ENCODE measurements at places on chromosomes 2 and 18.

GRCh38 chr2:85276571-85277118 is 51.1 kb downstream of the TGOLN2 start:
- DNase-seq = no peak

DNA sequence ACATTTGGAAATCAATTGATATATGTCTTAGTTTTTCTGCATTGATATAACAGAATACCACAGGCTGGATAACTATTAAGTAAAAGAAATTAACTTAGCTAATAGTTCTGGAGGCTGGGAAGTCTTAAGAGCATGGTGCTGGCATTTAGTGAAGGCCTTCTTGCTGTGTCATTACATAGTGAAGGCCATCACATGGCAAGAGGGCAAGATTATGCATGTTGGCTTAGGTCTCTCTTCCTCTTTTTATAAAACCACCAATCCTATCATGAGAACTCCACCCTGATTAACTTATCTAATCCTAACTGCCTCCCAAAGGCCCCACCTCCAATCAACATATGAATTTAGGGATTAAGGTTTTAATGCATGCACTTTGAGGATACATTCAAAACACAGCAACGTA is 225.5 kb upstream of the VRK2 start:
- no peak for DNase-seq

DNA sequence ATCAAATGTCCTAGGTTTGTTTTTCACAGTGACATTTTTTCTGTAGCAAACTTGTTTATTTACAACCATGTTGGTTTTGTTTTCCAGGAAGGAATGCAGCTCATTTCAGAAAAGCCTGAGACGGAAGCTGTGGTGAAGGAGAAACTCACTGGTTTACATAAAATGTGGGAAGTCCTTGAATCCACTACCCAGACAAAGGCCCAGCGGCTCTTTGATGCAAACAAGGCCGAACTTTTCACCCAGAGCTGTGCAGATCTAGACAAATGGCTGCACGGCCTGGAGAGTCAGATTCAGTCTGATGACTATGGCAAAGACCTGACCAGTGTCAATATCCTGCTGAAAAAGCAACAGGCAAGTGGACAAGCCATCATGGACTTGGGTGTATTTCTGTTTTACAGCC is 79.2 kb upstream of the EML6 start:
- no peak for DNase-seq

GRCh38 chr2:154097833-154098398 is 226.2 kb downstream of the GALNT13 start:
- DNase-seq = no peak

DNA sequence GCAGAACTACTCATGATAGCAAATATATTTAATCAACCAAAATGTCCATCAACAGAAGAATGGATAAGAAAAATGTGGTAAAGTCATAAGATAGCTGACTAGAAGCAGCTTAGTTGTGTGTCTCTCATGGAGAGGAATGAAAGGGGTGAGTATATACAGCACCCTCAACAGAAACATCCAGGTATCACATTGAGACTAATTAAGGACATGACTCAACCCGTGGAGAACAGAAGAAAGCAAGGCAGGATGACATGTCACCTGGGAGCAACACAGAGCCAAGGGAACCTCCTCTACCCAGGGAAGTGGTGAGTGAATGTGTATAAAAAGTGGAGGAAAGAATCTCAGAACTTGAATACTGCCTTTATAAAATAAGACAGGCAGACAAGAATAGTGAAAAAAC is 1695.0 kb upstream of the CELF4 start:
- no peak for DNase-seq

DNA sequence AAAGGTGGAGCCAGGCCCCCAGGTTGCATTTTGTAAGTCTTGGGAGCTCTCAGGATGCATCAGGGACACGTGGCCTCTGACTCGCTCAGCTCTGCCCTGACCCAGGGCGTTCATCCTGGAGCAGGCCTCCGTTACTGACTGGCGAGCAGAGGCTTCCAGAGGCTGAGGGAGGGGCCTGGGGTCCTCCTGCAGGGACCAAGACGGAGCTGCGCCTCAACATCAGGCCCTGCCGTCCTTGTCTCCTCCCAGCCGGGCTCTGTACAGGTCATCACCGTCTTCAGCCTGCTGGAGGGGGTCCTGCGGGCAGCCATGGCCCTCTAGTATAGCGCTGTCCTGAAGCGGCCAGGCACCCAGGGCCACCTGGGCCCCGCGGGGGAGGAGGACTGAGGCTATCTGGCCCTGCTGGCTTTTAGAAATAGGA is 10.2 kb upstream of the ALPP start:
- no peak for DNase-seq

DNA sequence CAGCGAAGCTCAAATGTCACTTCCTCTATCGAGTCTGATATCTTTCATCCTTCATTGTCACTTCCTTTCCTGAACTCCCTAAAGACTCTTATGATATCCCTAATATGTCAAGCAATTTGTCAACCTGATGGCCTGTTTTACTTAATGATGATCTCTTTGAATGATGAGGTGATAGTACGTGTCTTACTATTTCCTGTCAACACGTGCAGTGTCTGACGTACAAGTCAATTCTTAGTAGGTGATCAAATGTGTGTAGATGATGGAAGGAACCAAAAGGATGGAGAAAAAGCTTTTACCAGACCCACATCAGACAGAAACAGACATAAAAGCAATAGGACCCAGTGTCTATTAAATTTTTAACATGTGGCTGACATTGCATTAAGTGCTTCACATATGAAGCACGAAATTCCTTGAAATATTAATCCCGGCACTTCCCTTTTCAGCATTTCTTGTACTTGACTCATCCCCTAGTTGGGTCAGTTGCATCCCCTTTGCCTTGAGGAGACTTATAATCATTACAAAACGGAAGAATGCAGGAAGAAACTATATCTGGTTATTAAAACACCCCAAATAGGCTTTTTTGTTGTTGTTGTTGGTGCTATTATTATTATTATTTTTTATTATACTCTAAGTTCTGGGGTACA is 108.6 kb upstream of the NYAP2 start:
- DNase-seq = no peak

- no peak for DNase-seq
Measured at GRCh38 chr18:61893309-61893970, 633 bp upstream of the RNF152 start.

- DNase-seq = no peak
Measured at GRCh38 chr2:180077295-180077906, 70.3 kb upstream of the CWC22 start.

DNA sequence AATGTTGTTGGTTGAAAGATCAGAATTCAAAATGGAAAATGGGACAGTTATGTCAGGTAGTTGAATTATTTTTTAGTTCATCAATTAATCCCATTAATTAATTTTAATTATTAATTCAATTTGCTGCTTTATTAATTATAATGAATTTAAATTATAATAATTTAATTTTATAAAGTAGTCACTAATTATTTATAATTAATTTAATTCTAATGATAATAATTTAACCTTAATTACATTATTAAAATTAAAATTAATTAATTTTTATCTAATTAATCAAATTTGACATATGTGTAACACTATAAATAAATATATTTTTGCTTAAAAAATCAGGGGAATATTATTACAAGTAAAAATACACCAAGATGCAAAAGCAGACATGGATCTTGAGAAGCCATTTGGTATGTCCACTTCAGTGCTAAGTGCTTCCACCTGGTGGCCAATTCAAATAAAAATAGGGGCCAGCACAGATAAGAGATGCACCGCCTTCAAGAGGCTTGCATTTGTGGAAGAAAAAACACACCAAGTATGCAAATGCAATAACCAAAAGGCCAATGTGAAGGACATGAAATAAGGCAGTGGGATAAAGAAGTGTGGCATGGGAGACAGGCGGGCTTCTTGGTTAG is 73.2 kb downstream of the MBP start:
- no peak for DNase-seq

GRCh38 chr2:62189196-62189595 is 6.7 kb upstream of the B3GNT2 start:
- no peak for DNase-seq

DNA sequence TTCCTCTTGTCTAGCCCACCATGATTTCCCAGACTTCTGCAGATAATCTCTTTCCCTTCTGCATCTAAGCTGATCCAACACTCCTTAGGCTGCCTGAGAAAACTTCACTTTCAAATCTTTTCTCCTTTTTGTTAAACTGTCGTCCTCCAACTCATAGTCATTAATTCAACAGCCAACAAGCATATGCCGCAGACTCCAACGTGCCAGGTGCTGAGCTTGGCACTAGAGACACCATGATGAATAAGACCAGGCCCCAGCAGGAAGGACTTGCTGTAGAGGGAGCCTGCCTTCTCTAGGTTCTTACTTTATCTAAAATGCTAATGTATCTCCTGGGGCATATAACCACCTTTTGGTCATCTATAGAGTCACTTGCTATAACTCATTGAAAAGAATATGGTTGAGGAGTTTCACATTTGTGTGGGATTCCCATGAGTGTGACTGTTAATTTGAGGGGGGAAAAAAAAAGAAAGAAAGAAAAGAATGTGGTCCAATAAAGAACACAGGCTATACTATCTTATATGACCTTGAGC is 51.0 kb downstream of the ANKRD44 start:
- no peak for DNase-seq

DNA sequence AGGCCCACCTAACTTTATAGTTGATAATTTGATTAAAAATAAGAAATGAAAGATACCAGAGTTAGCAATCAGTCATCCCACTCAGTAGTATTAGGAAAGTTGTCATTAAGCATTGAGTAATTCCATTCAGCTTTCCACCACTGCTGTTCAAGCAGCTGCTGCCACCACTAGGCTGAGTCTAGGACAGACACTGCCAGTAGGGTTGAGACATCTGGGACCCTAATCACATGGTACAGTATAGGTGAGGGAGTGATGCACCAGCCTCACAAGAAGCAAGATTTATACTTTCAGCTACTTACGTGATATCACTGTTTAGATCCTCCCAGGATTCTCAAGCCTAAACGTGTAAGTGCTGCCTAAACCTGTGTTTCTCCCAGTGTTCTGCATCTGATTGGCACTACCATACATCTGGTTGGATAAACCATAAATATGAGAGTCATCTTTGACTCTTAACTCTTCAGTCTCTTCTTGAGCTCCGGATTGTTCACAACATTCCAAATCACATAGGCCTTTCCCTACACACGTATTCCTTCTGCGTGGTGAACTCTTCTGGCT is 3.2 kb downstream of the UBXN4 start:
- no peak for DNase-seq

GRCh38 chr2:190119923-190120590 is 57.5 kb upstream of the MSTN start:
- no peak for DNase-seq

DNA sequence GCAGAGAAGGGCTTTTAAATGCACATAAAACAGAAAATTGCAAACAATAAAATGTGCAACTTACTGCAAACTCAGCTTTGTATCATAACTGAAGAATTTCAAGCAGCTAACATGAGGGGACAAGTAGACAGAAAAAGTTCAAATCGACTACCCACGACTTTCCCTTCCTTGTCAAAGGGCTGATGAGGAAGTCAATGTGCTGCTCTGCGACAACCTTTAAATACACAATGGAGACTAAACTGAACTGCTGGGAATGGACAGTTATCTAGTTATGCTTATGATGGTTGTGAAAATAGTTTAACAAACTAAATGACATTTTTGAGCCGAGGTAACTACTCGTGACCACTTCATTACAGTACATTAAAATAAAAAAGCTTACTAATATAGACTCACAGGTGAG is 84.1 kb downstream of the INO80D start:
- no peak for DNase-seq

- no peak for DNase-seq
Measured at GRCh38 chr18:39761273-39761672, 2193.8 kb upstream of the PIK3C3 start.

DNA sequence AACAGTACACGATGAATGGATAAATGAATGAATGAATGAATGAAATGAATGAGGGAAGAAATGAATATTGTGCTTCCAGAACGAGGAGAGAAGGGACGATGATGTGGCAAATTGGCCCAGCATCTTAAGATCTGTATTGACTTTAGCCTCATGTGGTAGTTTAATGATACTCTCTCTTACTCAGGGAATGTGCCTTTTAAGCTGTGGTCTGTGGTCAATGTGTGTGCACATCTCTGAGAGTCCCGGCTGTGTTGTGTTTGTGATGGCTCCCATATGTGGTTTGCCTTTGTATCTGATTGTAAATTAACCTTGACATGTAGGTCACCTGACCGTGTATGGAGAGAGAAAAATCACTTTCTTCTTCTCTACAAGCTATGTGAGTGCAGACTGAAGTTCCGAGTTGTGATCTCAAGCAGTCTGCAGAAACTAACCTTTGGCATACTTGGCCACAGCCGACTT is 91.2 kb downstream of the NEDD4L start:
- DNase-seq = no peak

- DNase-seq = no peak
Measured at GRCh38 chr2:69776886-69777785, 35.2 kb downstream of the ANXA4 start.

DNA sequence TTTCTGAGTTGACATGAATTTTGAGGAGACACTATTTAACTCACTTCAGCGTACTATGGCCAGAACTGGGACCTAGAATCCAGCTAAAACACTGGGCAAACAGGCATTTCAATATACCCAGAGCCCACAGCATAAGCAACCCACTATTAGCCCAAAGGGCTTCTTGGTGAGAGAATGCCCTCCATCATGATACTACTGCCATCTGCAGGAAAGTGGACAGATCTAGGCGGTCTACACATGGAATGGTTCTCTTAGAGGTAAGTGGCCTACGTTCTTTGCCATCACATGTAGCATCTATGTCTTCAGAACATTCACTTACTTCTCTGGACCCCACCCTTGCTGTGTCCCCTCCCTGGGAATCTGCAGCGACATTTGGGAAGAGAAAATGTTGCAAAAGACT is 181.3 kb upstream of the LINC00305 start:
- DNase-seq = no peak

GRCh38 chr2:38557981-38558380 is 44.7 kb downstream of the HNRNPLL start:
- no peak for DNase-seq

DNA sequence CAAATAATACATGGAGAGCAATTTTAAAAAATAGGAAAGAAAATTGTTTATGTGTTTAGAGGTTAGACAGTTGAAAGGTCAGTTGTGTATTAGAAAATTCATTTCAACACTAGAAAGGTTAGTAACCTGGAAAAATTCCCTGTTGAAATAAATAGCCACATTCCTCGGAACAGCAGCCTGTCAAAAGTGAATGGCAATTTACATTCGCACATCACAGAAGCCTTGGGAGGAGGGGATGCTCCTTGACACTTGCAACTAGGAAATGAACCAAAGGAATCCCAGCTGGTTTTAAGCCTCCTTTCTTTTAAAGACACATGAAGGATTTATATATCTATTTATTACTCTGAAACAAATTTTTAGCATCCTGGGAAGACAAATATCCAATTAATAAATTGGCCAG is 653.5 kb upstream of the LRRTM4 start:
- DNase-seq = no peak

DNA sequence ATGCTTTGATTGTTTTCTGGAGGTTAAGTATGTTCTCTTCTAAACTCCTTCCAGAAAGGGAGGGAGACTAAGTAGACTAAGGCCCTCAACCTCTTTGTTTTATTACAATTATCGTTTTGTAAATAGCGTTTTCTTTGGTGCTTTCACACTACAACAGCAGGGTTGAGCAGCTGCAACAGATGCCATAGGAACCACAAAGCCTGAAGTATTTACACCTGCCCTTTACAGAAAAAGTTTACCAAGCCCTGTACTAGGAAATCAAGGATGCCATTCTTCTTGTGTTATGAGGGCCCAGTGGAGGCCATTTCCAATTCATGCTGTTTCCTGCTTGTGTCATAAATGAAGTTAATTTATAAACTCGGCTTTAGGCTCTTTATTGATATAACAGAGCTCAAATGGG is 914.8 kb downstream of the DCDC2C start:
- no peak for DNase-seq

- DNase-seq = no peak
Measured at GRCh38 chr2:28901841-28902240, 7.4 kb downstream of the WDR43 start.

GRCh38 chr2:88603146-88603545 is 24.1 kb downstream of the EIF2AK3 start:
- no peak for DNase-seq

All from activated CD4-positive, CD25-positive, alpha-beta regulatory T cell treated with anti-CD3 and anti-CD28 coated beads, Interleukin-2, amount 50 U/mL, for 16 hours (primary cell).